Stimulated activated CD4-positive, alpha-beta T cell treated with anti-CD3 and anti-CD28 coated beads, Interleukin-4, amount 100 ng/mL, for 48 hours (primary cell): ENCODE measurements at places on chromosomes 1 and 21.

DNA sequence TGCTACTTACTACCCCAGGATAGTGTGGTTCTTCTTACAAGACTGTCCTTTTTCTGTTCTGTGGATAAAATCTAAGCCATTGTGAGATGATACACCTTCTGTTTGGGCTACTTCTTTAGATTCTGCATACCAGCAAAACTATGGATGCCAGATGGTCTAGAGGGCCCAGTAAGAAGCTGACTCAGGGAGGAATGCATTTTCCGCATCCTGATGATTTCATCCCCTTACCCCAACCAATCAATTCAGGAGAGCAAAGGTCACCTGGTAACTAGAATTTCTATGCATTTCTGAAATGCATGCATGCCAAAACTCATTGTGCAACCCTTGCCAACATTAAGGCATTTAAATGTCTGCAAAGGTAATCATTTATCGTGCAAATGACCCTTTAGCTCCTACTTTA lies 285.7 kb upstream of the ZP4 start:
- no peak for DNase-seq

- no peak for DNase-seq
Observed at GRCh38 chr21:28018741-28019669, 973.7 kb downstream of the LTN1 start.

DNA sequence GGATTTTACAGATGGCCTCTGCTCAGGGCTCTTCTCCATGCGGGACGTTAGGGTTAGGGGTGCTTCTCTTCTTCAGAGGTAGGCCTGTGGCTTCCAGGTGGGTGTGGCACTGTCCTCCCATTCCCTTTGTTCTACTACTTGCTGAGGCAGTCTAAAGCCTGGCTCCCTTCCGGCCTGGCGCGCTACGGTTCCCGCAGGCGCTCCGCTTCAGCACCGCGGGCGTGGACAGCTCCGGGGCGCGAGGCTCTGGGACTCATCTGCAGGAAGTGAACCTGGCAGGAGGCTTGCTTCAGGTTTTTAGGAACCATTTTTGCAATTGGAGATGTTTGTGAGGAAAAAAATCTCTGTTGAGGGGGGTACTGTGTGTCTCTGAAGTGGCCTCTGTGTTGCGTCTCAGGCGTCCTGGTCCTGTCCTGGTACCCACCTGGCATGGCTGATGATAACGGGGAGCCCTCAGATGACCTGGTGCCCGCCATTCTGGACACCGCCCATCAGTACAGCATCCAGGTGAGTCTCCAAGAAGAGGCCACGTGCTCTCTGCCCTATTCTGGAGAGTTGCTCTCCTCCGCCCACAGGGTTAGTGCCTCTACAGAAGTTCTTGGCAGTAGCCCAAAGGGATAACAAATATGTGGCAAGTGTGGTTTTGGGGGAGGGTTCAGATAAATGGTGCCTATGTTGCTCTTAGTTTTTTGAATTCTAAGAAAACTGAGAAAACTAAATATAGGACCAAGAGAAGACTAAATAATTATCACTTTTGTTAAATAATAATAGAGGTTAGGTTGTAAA lies 1.9 kb downstream of the MANEAL start:
- no peak for DNase-seq

DNA sequence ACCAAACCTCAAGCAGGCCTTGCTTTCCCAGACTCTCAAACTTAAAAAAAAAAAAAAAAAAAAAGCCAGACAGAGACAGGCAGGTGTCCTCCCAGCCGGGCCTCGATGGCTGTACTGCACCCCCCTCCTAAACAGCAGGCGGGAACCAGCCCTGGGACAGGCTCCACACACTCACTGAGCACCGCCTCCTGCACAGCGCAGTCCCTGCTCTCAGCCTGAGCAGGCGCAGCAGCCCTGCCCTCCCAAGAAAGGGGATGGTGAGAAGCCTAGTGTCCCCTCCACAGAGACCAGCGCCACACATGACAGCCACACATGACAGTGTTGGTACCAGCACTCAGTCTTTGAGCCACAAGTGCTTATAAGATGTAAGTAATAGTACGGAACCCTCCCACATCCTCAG lies 11.9 kb downstream of the MX2 start:
- no peak for DNase-seq

DNA sequence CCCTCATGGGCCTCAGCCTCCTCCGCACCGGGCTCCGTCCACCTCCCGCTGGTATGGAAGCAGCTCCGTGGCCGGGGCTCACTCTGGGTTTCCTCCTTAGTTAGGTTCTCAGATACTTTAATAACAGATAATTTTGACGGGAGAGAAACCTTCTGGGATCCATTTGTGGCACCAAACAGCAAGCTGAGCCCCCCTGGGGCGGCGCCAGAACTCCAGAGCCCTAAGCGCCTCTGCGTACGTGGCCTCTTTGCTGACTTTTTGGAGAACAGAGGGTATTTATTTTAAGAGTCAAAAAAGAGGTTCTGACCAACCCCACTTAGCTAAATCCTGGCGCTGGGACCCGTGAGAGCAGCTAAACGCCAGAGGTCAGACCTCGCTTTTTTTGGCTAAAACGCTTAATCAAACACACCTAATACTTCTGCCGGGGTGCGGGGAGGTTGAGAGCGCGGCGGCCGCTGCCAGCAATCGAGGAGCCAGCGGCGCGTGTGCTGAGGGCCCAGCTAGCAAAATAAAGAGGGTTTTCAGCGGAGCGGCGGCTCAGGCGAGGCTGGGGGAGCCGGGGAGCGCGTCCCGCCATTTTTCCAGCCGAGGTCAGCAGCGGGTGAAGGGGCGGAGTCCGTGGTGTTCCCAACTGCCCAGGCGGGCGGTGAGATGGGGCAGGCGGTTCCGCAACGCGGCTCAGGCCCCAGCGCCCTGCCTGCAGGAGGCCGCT lies 171.7 kb downstream of the PRDM16 start:
- DNase-seq: no peak

DNA sequence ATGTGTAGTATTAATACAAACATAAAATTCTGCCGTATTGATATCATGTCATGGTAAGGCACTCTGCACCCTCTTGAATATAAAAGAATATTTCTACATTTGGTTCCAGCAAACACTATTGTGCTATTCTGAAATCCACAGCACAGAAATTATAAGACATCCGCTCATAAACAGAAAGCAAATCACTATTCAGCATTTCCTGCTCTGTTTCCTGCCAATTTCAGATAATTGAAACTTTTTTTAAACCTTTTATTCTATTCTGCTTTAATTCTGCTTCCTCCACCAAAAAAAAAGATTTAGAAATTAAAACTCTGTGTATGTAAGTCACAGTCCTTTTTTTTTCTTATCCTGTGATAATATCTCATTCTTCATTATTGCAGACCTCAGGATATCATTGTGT lies 39.6 kb upstream of the PLEKHO1 start:
- no peak for DNase-seq

DNA sequence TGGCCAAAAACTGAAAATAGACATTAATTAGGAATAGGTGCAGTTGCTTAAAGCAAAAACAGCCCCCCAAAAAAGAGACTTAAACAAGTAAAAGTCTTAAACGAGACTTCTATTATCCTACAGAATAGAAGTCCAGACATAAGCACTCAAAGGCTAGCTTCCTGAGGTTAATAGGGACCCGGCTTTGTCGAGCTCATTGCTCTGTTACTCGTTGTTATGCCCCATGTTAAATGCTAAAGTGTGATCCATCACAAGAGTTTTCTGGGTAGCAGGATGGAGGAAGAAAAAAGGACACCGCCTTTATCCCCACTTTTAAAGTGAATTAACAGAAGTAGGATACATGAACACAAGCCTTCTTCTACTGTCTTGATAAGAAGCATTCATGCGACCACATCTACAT lies 10.6 kb downstream of the CD1D start:
- no peak for DNase-seq

DNA sequence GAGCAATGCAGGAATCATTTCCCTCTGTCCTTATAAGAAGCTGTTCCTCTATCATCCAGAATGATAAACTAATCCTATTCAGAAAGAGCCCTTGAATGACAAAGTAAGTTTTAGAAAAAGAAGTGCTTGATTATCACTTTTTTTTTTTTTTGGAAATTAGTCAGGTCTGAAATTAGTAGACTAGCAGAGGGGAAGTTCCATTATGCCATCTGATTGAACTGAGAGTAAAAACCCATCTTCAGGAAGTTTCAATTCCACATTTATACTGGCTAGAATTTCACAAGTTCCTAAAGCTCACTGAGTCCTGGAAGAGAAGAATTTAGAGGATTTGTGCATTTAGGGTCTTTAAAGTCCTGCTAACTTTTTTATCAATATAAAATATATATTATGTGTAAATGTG lies 128.8 kb upstream of the COA6 start:
- no peak for DNase-seq

DNA sequence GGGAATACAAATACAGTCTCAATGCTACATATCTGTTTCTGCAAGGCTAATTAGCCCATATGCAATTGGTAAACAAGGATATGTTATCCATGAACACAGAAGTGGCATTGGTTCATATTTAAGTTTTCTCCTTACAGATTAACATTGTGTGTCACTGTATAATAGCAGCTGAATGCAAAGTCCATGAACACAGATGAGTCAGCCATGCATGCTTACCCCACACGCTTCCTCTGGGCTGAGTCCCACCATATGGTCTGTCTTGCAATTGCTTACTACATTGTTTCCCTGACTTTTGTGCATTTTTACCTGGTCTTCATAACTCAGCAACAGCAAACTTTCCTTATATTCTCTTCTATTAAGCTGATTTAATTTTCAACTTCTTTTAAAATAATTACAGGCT lies 41.5 kb upstream of the TSNAX start:
- no peak for DNase-seq

DNA sequence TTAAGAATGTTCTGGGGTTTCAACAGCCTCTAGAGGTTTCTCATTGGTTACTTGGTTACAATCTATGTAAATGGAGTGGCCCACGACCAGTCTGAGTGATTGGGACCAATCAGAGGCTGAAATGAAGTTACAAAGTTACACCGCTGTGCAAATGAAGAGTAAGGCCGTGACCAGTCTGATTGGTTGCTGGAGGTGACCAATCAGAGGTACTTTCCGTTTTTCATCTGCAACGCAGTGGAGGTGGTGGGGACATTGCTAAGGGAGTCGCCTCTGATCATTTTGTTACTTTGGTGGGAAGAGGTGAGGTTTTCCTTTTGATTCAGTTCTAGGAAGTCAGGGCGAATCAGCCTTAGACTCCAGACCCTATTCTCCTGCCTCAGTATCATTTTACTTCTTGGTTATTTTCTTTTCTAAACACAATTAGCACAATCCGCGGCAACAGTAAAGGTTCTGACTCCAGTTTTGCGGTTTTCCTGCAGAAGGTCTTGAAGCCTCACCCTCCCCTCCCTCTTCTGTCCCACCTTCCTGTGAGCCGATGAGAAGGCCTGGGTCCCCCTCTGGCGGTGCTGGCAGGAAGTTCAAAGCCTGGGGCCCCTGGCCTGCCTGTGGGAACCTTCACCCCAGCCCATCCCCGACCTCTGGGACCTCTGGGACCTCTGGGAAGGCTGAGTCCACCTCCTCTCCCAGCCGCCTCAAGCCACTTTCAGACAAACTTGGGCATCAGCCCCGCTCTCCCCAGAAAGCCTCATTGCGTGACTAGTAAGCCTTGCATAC lies 38.7 kb upstream of the TTC34 start:
- peak; percentile 47 for DNase-seq

GRCh38 chr1:159177272-159177907 lies 6.0 kb downstream of the CADM3 start:
- DNase-seq: peak; percentile 16

DNA sequence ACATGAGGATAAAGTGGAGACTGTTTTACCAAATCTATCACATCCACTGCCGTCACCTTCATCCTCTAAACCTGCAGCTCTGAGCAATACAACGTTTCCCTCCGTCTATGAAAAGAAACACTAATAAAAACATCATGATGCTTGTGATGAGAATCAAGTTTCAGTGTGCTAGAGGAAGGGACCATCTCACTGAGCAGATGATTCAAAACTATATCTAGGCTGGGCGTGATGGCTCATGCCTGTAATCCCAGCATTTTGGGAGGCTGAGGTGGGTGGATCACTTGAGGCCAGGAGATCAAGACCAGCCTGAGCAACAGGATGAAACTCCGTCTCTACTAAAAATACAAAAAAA lies 14.7 kb upstream of the MYOM3 start:
- DNase-seq: no peak

- DNase-seq: peak; percentile 68
Observed at GRCh38 chr1:203765029-203765837, at the start of gene LAX1. Gene LAX1 (plus strand): TSS chr1:203765183. CDS start chr1:203765566, 383 bp downstream.

GRCh38 chr1:3179471-3179870 lies 110.5 kb downstream of the PRDM16 start:
- no peak for DNase-seq

DNA sequence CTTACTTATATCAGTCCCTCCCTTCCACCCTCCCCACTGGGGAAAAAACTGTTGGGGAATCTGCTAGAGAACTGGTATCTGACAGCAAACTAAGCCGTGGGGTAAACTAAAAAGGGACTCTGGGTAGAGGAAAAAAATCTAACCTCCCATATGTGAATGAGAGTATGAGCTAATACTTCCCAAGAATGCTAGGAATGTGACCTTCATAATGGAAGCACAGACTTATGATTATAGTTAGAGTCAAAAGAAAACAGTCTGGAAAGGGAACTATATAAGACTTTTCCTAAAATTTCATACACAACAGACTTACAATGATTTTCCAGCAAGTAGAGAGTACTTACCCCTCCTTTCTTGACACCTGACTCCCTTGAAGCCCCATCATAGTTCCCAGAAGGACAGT lies 23.0 kb upstream of the RBBP5 start:
- no peak for DNase-seq

DNA sequence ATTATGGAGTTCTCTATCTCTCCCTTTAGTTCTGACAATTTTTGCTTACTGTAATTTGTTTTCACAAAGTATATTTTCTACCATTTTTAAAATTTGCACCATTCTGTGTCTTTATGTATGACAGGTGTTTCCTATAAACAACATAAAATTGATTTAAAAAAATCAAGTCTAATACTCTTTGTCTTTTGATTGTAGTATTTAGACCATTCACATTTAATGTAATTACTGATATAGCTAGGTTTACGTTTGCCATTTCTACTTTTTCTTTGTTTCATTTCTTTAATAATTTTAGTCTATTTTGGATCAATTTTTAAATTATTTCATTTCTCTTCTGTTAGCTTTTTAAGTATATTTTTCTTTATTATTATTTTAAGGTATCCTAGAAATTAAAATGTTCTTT lies 44.4 kb upstream of the LCE5A start:
- no peak for DNase-seq

DNA sequence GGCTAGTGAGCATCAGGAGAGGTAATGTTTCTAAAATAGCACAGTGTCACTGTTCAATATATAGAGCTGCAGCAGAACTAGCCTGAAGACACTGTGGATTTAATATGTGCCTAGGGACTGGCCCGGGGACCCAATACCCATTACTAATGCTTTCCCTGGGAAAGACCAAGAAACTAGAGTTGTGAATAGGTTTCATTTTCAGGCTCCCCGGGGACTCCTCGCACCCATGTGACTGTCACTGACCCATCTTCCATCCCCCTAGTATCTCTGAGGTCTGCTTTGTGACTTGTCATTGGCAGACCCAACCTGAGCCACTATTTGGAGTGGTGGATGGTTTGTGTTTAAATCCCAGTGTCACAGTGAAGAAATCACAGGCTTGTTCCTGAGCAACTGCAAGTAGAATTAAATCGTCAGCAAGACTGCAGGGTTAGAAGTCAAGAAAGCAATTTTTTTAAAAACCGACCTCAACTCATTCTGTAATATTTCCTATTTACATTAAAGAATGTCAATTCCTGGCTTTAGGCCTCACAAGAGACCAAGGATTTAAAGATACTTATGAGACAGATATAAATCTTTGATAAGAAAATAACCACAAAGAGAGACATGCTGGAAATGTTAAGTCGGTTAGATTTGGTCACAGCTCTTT lies 130.0 kb upstream of the TNR start:
- no peak for DNase-seq

- no peak for DNase-seq
Observed at GRCh38 chr21:28554660-28555475, 437.8 kb downstream of the LTN1 start.

GRCh38 chr1:75233302-75233929 lies 99.2 kb downstream of the LHX8 start:
- no peak for DNase-seq
